ENCODE measurements at places on chromosomes 4 and X.

- no peak for DNase-seq
Observed at GRCh38 chr4:1195109-1195671, 22.8 kb upstream of the SPON2 start.

GRCh38 chr4:27100713-27101112 is 240.1 kb downstream of the STIM2 start:
- no peak for DNase-seq

DNA sequence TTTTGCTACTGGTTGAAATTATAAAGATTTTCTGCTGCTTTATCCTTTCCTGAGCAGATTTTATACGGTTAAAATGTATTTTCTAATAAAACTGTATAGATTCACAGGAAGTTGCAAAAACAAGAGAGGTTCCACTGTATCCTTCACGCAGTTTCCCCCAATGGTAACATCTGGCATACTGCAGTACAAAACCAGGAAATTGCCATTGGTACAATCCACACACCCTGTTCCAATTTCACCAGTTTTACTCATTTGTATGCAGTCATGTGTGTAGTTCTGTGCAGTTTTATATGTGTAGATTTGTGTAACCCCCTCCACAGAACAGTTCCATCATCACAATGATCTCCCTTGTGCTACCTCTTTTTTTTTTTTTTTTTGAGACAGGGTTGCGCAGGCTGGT is 20.0 kb downstream of the DDX3X start:
- DNase-seq, result no peak

GRCh38 chr4:100177126-100177525 is 13.1 kb downstream of the DDIT4L start:
- no peak for DNase-seq

DNA sequence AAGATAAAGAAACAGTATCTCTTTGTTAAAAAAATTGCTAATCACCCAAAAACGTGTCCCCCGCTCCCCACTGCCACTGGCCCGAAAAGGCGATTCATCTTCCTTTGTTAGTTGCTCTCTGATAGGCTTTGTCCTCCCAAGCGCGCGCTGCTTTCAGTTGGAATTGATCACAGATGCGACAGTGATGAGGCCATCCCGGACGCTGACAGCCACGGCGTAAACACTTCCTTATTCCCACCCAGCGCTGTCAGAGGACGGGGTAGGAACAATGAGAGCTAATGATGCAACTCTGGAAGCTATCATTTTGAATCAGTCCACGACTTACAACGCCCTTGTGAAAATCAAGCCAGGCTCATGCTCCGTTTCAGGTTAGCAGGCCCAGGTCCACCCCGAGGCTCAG is 21.4 kb downstream of the SOD3 start:
- DNase-seq, result no peak

DNA sequence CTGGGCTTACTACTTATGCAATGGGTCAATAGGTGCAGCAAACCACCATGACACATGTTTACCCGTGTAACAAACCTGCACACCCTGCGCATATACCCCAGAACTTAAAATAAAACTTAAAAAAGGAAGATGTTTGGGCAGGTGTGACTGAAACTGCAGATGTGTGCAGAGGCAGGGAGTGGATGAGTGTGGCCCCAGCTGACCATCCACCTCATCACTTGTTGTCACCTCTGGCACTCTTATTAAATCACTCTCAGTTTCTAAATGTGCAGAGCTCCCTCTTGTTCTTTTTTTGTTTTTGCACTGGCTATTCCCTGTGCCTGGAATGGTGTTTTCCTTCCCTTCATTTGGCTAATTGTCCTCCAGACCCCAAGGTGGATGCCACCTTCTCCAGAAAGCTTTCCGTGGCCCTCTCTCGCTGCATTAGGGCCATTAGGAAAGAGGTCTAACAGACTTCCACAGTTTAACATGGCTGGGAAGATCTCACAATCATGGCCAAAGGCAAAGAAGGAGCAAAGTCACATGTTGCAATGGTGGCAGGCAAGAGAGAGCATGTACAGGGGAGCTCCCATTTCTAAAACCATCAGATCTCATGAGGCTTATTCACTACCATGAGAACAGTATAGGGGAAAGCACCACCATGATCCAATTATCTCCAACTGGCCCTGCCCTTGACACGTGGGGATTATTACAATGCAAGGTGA is 58.5 kb downstream of the SLC2A9 start:
- no peak for DNase-seq

DNA sequence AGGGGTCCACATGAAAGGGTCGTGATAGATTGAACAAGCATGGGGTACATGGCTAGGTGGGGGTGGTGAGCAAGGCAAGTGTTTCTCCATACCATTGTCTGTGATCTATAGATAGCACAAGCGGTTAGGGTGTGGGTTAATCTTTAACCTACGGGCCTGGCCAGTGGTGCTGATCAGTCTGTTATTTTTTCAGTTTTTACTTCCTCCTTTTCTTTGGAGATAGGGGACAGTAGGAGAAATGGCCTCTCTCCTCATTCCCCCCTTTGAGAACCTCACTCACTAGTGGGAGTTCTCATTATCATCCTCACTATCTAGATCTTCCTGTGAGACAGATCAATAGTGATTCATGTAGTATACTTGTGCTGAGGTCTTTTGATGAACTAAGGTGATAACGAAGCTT is 16.2 kb upstream of the GPKOW start:
- no peak for DNase-seq

- DNase-seq, result peak; percentile 38
Observed at GRCh38 chrX:71366674-71367256, 608 bp downstream of the TAF1 start.

- no peak for DNase-seq
Observed at GRCh38 chr4:53571936-53572599, 19.2 kb downstream of the LNX1 start.

DNA sequence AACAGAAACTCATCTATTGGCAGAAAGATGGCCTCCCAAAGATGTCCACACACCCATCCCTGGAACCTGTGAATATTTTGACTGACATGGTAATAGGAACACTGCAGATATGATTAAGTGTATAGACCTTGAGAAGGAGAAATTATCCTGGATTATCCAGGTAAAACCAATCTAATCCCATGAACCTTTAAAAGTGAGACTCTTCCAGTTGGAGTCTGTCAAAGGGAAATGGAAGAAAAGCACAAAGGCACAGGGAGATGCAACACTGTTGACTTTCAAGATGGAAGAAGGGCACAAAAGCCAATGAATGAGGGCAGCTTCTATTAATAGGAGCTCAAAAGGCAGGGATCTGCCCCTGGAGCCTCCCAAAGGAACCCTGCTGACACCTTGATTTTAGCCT is 83.0 kb downstream of the AMELX start:
- no peak for DNase-seq

- DNase-seq, result no peak
Observed at GRCh38 chr4:89007338-89007939, 49.5 kb downstream of the FAM13A start.

- peak; percentile 64 for DNase-seq
Observed at GRCh38 chr4:173014113-173014558, 154.5 kb upstream of the GALNT7 start.

GRCh38 chrX:110002300-110003166 is at the start of gene TMEM164:
TSS of gene TMEM164 (plus strand) at chrX:110003114. CDS start at chrX:110003775, 661 bp downstream.
- DNase-seq, result peak; percentile 85

DNA sequence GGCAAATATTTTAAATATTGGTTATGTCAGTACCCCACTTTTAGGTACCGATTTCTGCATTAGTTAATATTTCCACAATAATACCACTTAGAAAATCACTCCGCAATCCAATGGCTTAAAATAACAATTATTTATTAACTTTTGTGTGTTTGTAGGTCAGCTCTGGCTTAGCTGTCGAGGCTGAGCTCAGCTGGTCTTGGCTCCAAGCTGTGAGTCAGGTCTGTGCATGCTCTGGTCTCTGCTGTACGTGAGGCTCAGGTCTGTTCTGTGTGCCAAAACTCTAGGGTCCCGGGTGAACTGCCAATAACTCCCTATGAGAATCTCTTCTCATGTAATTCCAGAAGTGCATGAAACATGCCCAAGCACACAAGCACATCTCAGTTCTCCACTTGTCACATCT is 245.8 kb upstream of the GK2 start:
- DNase-seq, result no peak

GRCh38 chr4:25131381-25131780 is 28.9 kb downstream of the SEPSECS start:
- DNase-seq, result no peak

GRCh38 chr4:137200322-137200721 is 332.0 kb downstream of the PCDH18 start:
- DNase-seq, result peak; percentile 1

GRCh38 chr4:102735582-102735981 is 25.2 kb downstream of the MANBA start:
- DNase-seq, result no peak

DNA sequence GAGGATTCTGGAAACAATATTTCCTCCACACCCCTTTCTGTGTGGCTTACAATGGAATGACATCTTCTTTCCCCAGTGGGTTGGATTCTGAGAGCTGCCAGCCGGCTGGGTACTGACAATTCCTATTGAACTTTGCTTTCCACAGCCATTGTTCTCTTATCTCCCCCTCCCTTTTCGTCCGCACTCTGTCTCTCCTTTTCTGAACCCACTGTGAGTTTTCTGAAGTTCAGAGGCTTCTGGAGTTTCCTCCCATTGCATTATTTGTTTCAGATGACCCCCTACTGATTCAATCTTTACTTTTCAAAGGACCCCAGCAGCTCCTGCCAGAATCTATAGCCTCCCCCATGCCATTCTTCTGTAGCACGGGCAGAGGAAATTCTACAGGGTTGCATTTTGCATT is 10.4 kb downstream of the SMPX start:
- DNase-seq, result no peak

- DNase-seq, result no peak
Observed at GRCh38 chr4:31069151-31069550, 349.0 kb downstream of the PCDH7 start.

GRCh38 chr4:166657261-166657660 is 577.0 kb downstream of the SPOCK3 start:
- DNase-seq, result peak; percentile 56

GRCh38 chr4:1323635-1324442 is 23.2 kb upstream of the UVSSA start:
- DNase-seq, result peak; percentile 93

GRCh38 chr4:140188975-140189374 is 35.0 kb upstream of the MAML3 start:
- DNase-seq, result peak; percentile 47

DNA sequence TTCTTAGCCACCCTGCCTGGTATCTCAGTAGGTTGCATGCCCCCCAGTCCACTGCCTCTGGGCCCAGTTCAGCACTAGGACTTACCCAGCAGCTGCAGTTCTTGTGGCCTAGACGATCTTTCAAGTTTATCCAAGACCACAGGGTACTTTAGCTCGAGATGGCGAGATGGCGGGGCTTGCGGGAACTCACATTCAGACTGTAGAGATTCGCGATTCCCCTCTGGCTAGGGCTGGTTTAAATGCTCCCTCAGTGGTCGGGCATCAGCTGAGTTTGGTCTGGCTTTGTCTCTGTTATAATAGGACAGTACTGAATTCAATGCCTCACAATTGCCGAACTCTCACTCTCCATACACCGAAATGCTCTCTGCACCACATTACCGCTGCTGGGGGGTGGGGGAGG is 18.4 kb upstream of the RFC1 start:
- no peak for DNase-seq

GRCh38 chrX:101219116-101219863 is at the start of gene DRP2:
TSS of gene DRP2 (plus strand) at chrX:101219786. CDS start at chrX:101231648, 11,862 bp downstream.
- peak; percentile 66 for DNase-seq

GRCh38 chr4:7938609-7939376 is 868 bp downstream of the AFAP1 start:
- DNase-seq, result peak; percentile 50

GRCh38 chr4:88752754-88753153 is 55.1 kb upstream of the NAP1L5 start:
- no peak for DNase-seq

GRCh38 chr4:39362827-39363226 is 3.3 kb downstream of the RFC1 start:
- no peak for DNase-seq

DNA sequence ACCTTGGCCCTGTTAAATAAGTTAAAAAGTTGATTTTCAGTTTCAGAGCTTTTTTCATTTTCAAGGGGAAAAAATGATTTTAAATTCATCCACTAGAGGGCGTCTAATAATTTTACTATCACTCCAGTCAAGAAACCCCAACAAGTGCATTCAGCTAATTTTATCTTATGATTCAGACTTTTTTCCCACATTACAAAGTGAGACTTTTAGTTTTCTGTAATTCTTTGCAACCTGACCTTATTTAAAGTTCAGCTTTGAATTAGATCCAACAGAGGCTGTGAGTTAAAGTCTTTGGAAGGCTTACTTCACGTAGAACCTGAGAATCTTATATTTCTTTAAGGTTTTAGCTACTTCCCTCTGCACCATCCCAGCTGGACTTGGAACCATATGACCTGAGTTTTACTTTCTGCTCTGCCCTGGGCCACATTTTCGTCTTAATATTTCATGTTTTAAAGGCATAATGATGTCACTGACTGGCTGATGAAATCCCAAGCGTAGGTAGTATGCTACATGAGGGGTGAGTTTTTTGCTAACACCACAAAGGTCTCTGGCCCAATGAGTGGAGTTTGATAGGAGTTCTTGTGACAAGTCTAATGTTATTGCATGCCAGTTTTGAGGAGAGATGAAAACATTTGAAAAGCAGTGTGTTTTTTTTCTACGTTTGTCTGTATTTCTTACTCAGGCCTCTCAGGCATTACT is 7.2 kb downstream of the GNRHR start:
- DNase-seq, result peak; percentile 44

GRCh38 chrX:15056044-15056443 is 182.8 kb downstream of the MOSPD2 start:
- DNase-seq, result peak; percentile 34

- no peak for DNase-seq
Observed at GRCh38 chr4:142850478-142850877, 4.4 kb upstream of the INPP4B start.

DNA sequence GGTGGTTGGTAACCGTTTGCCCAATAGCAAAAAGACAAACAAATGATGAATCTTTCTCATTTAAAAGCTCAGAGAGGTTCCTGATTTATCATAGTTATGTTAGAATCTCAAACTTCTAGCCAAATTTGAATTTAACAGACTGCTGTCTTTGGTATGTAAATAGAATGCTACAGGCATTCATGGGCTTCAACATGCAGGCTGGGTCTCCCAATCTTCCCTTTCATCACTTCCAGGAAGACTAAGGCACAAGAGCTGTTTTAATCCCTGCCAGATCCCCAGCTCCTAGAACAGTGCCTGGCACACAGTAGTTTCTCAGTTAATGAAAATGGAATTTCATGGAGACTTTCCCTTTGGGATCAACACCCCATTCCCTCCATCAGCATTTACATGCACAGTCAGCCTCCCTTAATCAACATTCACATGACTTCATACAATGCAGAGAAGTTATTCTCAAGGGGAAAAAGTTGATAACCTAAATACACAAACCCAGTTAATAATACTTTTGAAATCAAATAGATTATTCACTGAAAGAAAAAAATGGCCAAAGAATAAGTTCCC is 107.6 kb upstream of the C1QTNF7 start:
- no peak for DNase-seq

DNA sequence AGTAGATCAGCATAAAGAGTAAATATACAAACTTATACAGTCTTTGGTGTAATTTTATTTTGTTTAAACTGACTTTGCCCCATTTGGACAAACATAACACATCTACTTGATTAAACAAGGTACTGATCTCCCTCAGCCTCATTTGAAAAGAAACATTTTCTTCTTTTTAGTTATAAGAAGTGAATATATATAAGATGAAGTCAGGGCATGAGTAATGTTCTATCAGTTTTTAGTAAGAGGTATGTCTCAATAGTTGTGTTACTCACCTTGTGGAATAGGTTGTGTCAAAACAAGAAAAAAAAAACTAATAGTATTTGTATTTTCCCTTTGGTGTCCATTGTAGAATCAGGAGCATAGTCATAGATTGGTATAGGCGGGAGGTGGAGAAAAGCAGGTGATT is 327.4 kb downstream of the RPA4 start:
- no peak for DNase-seq

- peak; percentile 60 for DNase-seq
Observed at GRCh38 chr4:173367946-173368345, 2.8 kb upstream of the SAP30 start.
